ENCODE measurements at places on chromosomes 3 and 15.

- DNase-seq, result no peak
Observed at GRCh38 chr15:94442480-94442879, 211.1 kb downstream of the MCTP2 start.

- DNase-seq, result no peak
Observed at GRCh38 chr3:106367496-106367895, 498.7 kb upstream of the CBLB start.

GRCh38 chr15:37076543-37076942 lies 23.8 kb downstream of the MEIS2 start:
- DNase-seq, result no peak

DNA sequence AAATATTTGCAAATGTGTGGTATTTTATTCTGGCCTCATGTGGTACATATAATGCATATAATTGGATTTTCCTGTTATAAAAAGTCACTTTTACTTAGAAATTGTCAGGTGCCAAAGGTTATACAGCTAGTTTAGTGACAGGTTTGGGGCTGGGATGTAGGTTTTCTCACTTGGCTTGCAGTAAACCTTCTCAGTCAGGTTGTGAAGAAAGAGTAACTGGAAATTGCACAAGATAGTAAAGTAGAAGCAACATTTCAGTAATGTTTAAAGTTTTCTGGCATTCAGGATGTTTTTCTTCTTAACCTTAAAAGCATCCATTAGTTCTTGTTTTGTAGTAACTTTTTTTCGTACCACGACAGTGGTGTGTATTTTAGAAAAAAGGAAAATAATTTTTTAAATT lies 53.9 kb downstream of the MEF2A start:
- no peak for DNase-seq

DNA sequence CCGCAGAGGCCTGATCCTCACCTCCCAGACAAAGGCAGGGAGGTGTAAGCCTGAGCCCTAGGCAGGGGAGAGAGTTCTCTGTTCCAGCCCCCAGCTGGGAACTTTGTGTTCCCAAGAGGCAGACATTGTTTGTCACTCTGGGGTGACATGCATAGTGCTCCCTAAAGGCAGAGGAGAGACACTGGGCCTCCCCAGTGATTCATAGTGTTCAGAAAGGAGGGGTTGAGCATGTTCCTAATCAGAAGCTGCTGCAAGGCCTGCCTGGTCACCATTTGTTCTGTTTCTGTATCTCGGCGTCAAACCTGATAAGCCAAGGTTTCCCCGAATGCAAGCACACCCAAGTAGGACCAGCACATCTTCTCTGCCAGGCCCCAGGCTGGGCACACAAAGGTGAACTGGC lies 24.0 kb upstream of the SLC6A6 start:
- no peak for DNase-seq

GRCh38 chr3:130941793-130942192 lies 47.9 kb downstream of the ATP2C1 start:
- no peak for DNase-seq

DNA sequence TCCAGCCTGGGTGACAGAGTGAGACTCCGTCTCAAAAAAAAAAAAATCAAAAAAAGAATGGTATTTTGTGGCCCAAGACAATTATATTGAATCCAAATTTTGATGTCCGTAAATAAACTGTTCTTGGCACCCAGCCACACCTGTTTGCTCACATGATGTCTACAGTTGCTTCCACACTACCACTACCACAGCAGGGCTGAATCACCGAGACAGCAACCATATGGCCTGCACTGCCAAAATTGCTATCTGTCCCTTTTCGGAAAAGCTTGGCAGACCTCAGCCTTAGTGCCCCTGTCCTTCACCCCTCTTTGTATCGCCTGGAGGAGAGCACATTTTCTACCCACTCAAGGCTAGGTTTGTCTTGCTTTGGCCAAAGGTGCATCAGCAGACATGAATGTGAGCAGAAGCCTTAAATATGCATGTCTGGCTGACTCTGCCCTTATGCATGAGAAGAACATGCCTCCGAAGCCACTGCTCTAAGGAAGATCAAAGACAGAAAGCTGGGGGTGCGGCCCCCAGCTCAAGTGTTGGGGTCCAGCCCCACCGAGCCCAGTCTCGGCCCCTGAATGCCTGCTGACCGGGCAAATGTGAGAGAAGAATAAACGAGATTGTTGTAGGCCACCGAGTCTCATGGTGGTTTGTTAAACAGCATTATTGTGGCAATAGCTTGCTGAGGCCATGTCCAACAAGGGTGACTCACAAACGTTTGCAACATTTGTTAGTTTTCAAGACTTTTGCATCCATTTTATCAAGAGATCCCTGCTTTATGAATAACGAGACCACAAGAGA lies 108.1 kb downstream of the TPRA1 start:
- no peak for DNase-seq

DNA sequence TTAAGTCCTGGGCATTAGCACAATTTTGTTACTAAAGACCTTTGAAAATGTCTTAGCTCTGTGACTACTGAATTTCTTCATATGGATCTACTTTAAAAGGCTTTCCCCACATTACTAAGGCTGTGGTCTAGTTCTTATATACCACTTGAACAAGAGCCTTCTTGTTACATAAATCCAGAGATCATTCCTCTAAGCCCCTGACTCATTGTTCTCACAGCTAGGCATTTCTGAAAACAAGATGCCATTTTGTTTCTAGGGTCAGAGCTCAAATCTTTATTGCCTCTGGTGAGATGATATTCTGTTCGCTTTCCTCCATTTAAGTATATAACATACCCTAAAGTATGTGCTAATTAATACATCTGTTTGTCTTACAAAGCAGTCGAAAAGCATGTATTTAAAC lies 29.8 kb upstream of the LPP start:
- DNase-seq, result no peak

DNA sequence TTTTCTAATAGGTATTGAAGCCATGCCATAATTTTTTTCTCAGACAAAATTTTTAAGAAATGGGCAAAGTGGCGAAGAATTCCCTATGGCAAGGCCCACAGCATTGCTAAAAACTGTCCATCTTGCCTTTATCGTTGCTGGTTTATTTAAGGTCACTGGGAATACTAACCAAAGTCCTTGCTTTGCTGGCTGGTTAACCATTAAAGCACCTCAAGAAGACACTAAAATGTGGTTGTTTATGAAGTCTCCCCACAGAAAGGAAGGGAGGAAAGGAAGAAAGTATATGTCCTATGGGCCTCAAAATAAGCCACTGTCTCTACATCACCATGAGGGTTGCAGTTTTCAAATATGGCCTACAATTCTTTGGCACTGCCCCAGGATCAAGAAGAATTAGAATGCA lies 13.2 kb downstream of the SH3BP5 start:
- no peak for DNase-seq

- no peak for DNase-seq
Observed at GRCh38 chr15:26628879-26629529, 143.9 kb downstream of the GABRB3 start.

Measured in T-cell (primary cell).